ENCODE measurements at places on chromosomes 7 and 10. TPM values are rescaled to one million over a fixed set of nuclear protein-coding genes. Genes with fewer than 3 reads are reported as not detected.

FBXL13 gene
- total RNA-seq: 0.87 TPM

IGFBP1 gene
- total RNA-seq: 1.4 TPM

HELLS gene
- total RNA-seq: 48.0 TPM

NUDT13 gene
- total RNA-seq: 1.1 TPM

PLXDC2 gene
- total RNA-seq: 1.1 TPM

IL6 gene
- total RNA-seq: 11.0 TPM

ARHGAP22 gene
- 37.4 TPM for total RNA-seq

SRI gene
- 148 TPM for total RNA-seq

EEF1AKMT2 gene
- 12.9 TPM for total RNA-seq

ATRNL1 gene
- total RNA-seq: not detected

FFAR4 gene
- total RNA-seq: not detected

HMX3 gene
- total RNA-seq: not detected

INA gene
- total RNA-seq: 1.1 TPM

CYP3A4 gene
- total RNA-seq: not detected

NKX6-2 gene
- total RNA-seq: not detected

ELMO1 gene
- total RNA-seq: 13.6 TPM

NYAP1 gene
- total RNA-seq: 2.9 TPM

EBLN1 gene
- not detected for total RNA-seq

LEP gene
- total RNA-seq: not detected

EPC1 gene
- total RNA-seq: 12.1 TPM

SUN3 gene
- total RNA-seq: not detected

WDR11 gene
- 36.3 TPM for total RNA-seq

ARHGAP19 gene
- 17.5 TPM for total RNA-seq

CTBP2 gene
- total RNA-seq: 86.5 TPM

LIPM gene
- not detected for total RNA-seq

PDE1C gene
- total RNA-seq: 7.2 TPM

INSYN2A gene
- 0.07 TPM for total RNA-seq

AKR1B1 gene
- total RNA-seq: 90.6 TPM

NPC1L1 gene
- total RNA-seq: not detected

ZEB1 gene
- 52.8 TPM for total RNA-seq

SPDYE11 gene
- not detected for total RNA-seq

CNPY1 gene
- not detected for total RNA-seq

SLC29A4 gene
- total RNA-seq: 1.2 TPM

OGDHL gene
- not detected for total RNA-seq

KIN gene
- 6.3 TPM for total RNA-seq

TAS2R5 gene
- total RNA-seq: 0.10 TPM

FAM221A gene
- total RNA-seq: 2.8 TPM

DYNC1I1 gene
- 0.89 TPM for total RNA-seq

NKX1-2 gene
- not detected for total RNA-seq

KCNMA1 gene
- total RNA-seq: not detected

SPDYE5 gene
- total RNA-seq: not detected

Measured in mammary microvascular endothelial cell (primary cell).